Urothelium cell line (cell line): ENCODE measurements at places on chromosomes 6 and 20.

GRCh38 chr6:121158438-121158837, 175.8 kb downstream of the TBC1D32 start:
- DNase-seq: no peak

DNA sequence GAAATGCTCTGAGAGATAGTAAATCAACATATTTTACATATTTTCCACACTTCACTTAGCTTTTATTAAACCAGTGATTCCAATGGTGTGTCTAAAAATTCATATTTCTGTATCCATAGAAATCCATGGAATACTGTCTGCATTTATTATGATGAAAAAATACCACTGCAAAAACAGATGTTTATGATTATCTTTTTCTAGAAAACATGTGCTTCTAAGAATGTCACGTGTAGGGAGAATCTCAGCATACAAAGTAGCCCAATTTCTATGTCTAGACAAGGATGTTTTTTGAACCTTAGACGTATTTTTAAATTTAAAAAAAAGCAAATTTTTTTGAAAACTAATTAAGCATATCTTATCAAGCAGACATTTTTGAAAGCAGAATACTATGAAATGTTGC, 622.4 kb downstream of the TENT5A start:
- DNase-seq: no peak

DNA sequence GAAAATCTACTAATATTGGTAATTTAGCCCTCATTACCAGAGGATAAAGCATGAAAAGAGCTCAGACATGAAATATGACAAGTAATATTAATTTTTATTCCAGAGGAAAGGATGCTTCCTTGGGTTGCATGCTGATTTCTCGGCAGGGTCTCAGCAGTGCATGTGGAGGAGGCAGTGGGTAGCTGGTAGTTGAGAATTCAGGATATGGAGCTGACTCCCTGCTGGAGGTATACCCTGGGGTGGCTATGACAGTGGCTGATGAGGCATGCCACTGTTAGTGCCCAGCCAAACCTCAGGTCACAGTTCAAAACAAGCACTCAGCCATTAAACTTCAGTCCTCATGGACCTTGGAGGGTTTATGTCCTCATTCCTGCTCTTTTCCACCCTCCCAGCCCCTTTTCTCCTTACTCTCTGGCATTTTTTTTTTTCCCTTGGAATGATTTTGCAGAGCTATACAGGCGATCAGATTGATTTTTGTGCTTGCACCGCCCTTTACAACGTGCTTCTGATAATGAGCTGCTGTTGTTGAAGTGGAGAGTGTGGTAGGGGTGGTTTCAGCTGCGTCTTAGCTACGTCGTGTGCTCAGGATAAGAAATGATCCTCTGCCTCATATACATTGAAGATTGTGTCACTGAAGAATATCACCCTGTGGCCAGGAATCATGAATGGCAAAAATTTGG, 761.9 kb upstream of the MMS22L start:
- no peak for DNase-seq

DNA sequence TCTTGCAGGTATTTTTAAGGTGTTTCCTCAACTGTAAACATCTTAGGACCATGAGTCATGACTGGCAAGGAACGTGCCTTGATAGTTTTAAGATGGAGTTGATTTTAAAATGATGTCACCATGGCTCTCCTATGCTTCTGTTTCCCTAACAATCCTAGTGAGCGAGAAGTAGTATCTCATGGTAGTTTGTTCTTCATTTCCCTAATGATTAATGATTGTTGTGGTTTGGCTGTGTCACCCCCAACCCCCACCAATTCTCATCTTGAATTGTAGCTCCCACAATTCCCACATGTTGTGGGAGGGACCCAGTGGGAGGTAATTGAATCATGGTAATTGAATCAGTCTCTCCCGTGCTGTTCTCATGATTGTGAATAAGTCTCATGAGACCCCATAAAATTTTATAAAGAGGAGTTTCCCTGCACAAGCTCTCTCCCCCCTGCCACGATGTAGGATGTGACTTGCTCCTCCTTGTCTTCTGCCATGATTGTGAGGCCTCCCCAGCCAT, 16.8 kb upstream of the BNIP5 start:
- no peak for DNase-seq

GRCh38 chr20:40073535-40074111, 615.4 kb downstream of the MAFB start:
- no peak for DNase-seq

DNA sequence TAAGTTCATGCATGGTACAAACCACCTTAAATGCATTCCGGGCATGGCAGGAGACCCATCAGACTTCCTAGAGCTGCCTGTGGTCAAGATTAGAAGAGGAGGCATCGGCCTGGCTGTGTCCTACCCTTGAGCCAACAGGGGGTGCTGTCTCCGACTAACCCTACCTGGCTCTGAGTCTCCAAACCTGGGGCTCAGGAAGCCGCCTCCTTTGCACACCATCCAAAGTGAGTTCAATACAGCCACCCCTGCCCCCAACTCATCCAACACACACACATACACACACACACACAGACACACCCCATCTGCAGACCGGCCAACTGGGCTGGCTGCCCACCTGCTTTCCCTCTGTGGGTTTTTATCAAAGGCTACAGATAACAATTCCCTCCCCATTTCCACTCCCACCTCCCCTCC, 77.0 kb downstream of the JPH2 start:
- DNase-seq: no peak

DNA sequence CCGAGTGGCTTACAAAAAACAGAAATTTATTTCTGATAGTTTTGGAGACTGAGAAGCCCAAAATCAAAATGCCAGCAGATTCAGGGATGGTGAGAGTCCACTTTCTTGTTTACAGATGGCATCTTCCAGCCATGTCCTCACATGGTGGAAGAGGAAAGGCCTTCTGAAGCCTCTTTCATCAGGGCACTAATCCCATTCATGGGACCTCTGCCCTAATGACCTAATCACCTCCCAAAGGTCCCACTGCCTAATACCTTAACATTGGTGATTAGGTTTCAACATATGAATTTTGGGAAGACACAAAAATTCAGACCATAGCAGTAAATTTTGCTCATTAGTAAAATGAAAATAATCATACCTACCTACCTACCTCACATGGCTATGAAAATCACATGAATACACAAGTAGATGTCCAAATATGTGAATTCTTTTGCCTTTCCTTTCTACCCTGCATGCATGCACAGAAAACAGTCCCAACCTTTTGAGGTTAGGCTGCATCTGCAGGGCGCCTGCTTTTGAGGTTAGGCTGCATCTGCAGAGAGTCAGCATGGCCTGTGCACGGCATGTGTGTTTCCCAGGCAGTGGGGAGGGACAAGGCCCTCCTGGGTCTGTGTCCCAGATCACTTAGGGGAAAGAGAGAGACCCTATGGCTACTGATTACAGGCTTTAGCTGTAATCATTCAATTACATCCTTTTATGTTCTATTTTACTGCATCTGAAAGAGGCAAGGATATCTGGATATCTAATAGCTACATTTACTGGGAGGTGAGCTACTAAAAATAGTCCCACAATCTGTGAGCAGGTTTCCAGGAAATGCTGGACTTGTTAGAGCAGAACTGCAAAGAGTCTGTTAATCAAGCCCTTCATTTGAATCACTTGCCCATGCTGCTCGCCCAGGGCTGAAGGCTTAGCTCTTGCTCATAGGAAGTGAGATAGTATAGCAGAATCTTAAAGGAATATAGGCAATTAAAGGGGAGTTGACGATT, 497.7 kb upstream of the MARCKS start:
- DNase-seq: no peak

GRCh38 chr6:19070520-19070919, 683.4 kb downstream of the RNF144B start:
- no peak for DNase-seq

GRCh38 chr6:106511288-106512047, 117.8 kb downstream of the RTN4IP1 start:
- peak; percentile 66 for DNase-seq
